ENCODE measurements at places on chromosomes 3 and 15.
A peak's percentile ranks its signal among the peaks of the same experiment; 100 is the strongest.

GRCh38 chr3:129829640-129830039 is 63.9 kb downstream of the TMCC1 start:
- peak; percentile 13 for DNase-seq

- no peak for DNase-seq
Observed at GRCh38 chr3:177300842-177301241, 103.6 kb upstream of the TBL1XR1 start.

- no peak for DNase-seq
Observed at GRCh38 chr3:83092521-83093221, 1331.2 kb upstream of the GBE1 start.

DNA sequence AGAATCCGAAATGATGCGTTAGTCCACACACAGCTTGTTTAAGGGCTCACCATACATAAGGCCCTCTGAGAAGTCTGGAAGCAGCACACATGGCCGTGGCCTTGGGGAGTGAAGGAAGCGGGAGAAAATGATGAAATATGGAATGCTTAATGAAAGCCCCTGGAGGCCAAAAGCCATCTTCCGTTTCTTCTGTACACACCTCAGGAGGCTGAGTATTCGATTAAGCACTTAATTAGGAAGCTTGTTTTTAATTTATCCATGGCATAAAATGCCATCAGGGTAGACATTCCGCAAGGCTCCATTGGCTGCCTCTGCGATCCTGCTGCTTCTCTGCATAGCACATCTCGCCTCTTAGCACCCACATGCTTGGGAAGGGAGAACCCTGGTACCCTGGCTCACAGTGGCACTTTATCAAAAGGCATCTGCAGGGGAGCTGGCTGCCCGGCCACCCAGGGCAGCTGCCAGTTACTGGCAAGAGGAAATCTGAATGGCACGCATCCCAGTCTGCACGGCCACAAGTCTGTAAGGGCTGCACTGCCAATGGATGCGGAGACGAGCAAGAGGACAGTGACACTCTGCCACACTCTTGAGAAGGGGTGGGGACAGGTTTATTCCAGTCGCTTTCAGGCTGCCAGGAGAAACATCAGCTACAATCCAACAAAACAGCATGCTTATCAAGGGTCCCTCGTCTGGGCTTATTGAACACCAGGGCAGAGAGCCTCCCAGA is 356.2 kb downstream of the OCA2 start:
- no peak for DNase-seq

DNA sequence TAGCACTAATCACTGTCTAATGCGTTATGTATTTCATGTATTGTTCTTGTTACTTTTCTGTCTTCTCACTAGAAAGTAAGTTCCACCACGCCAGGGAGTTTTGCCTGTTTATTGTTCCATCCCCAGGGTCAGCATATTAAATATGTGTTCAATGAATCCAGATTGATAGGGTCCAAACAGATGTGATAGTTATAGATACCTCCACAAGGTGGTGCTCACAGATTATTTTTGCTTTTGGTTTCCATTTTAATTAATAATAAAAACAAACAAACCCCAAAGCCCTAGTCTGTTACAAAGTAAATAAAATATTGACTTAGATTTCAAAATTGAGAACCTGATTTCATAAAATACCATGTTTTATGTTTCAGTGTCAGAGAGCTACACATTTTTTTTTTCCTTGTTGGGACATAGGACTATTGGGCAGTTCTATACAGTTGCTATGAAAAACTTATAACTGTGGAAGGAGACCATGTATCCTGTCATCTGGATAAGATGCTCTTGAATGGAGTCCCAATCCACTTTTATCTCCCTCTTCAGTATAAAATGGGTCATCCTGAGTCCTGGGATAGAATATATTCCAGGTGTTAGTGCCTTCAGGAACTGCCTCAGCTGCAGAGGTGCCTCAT is 12.4 kb downstream of the OTOL1 start:
- DNase-seq: no peak

GRCh38 chr3:70615286-70615685 is 302.8 kb upstream of the MDFIC2 start:
- DNase-seq: no peak

GRCh38 chr3:117603097-117603496 is 893.5 kb downstream of the TUSC7 start:
- DNase-seq: no peak

DNA sequence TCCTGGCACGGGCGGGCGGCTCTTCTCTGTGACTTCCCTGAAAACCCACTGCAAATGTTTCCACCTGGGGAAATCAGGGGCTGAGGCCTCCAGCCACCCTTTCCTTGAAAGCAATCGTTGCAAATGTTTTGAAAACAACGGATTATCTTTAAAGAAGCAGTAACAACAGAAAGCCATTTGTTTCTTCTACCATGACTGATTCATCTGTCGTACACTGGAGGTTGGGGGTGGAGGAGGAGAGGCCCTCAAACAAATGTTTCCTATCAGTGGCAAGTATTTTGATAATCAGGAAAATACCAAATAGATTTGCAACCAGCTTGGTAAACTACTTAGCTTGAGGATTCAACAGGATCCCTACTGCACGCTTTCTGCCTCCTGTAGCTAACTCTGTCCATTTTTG is 114.9 kb downstream of the PDZRN3 start:
- DNase-seq: no peak
